ENCODE measurements at places on chromosomes 11 and 22.

GRCh38 chr11:36577373-36577772 is 9.6 kb downstream of the RAG1 start:
- DNase-seq = no peak

- DNase-seq = no peak
These were observed 4.6 kb upstream of the PGGHG start for GRCh38 chr11:284105-285020.

- DNase-seq = no peak
These were observed 7.9 kb upstream of the FLRT1 start for GRCh38 chr11:64027651-64028397.

DNA sequence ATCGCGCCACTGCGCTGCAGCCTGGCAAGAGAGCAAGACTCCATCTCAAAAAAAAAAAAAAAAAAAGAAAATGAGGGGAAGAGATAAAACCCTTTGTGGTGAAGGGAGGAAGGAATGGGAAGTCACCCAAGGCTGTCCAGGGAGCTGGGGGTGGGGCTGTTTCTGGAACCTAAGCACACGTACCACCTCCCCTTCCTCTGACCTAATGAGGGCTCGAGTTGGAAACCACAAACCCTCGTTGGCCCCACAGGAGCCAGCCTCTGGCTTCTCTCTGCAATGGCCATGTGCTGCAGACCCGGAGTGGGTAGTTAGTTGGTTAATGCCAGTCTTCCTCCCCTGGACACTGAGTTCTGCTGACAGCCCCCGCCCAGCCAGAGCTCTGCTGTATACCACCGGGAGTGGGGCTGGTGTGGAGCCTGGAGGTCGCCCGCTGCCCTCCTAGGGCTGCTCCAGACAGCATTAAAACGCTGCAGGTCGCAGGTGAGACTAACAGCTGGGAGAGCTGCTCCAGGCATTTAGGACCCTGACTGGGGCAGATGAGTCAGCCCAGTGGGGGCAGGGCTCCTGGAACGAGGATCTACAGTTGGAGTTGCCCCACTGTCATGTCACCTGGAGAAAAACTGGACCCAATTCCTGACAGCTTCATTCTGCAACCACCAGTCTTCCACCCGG is at the start of gene LGALS12:
Gene LGALS12, plus strand, starts transcription at position 228 of the 672 bp plus-strand sequence. Its CDS starts 375 bp downstream, at position 603.
- DNase-seq = no peak

- DNase-seq = peak; percentile 22
These were observed 102.9 kb downstream of the MTNR1B start for GRCh38 chr11:93072229-93072914.

GRCh38 chr11:75561426-75562047 is 516 bp upstream of the SERPINH1 start:
- no peak for DNase-seq

GRCh38 chr22:42763965-42764480 is 43.4 kb upstream of the A4GALT start:
- no peak for DNase-seq

DNA sequence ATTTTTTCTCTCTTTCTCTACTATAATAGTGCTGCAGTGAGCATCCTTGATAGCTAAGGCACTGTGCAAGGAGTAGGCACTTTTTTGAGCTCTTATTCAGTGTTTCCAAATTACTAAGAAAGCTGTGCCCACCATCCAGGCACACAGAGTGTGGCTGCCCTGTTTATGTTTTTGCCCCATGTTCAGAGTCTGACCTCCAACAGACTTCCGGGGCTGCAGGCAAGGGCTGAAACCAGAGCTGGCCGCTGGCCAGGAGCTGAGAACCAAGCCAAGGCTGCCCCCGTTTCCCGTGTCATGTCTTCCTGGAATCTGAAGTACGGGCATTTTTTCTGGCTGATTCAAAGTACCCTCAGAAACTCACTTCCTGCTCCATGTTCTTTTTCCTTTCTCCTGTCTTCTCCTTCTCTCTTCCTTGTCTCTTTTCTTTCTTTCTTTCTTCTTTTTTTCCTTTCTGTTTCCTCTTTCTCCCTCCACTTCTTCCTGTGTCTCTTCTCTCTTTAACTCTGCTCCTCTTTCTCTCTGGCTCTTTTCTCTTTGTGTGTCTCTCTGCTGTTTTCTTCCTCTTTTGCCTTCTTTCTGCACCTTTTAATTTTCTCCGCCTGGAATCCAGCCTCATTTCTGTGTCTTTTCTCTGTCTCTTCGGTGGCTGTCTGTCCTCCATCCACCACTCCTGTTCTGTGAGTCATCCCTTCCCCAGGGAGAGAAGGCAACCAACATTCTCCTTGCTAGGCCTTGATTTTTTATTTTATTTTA is 17.0 kb upstream of the KCTD14 start:
- DNase-seq = peak; percentile 82

DNA sequence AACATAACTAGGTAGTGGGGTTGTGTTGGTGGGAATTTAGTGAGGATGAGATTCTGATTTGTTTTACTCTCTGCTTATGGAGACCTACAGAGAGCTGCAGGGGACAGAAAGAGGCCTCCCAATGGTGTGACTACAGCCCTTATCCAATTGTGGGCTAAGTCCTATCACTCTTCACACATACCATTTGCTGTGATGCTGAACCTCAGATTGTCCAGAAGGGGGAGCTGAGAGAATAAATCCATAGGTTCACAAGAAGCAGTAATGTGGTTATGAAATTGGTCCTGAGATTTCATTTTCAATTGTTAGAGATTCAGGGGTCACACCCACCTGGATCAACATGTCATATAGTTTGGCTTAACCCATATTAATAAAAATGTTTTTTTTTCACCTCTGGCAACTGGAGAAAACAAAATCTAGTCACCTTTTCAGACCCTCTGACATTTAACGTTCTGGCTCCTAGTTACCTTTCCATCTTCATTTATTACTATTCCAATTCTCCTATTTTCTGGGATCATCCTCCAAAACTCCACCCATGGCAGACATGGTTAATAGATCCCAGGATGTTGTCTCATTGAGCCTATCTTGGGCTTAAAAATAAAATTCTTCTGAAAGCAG is 53.3 kb upstream of the PTPN5 start:
- peak; percentile 43 for DNase-seq

GRCh38 chr11:131118247-131118646 is 202.0 kb upstream of the SNX19 start:
- no peak for DNase-seq

- peak; percentile 48 for DNase-seq
These were observed 125.8 kb downstream of the MICAL2 start for GRCh38 chr11:12235947-12236743.

DNA sequence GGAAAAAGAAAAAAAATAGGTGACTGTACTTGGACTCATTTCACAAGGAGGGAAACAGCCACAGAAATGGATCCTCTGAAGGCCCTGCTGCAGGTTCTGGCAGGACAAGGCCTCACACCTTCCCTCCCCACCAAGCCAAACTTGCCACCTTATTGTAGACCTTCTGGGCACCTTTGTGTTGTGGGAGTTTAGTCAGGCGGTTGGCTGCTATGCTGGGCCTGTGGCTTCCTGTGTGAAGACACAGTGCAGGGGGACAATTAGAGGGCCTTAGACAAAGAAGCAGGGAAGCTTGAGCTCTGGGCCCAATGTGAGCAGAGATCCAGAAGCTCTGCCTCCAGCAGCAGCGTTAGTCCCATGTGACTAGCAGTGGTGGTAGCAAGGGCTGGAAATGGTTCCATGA is 4.2 kb downstream of the RAB1B start:
- no peak for DNase-seq

DNA sequence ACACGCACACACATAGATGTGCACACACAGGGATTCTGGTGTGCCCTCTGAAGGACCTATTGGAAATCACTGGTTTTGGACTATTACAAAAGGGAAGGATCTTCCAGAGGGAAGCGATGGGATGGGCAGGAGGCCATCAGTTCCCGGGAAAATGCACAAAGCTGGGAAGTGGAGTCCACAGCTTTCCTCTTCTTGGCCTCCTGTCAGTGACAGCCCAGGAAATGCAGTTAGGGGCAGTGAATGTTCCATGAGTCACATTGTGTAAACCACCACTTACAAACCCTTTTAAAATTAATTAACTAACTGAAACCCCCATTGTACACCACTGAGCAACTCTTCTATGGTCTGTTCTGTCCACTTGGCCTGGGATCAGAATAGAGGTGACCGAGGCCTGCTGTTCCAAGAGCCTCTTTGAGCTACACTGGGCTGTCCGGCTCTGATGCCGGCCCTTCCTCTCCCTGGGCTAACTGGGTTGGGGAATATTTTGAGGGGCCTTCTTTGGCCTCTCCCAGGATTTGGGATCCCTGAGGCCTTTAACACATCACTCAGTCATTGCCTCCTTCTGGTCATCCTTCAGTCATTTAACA is 137.7 kb downstream of the FEZ1 start:
- DNase-seq = no peak

All from NCI-H446 (cell line).